ENCODE measurements at places on chromosomes 1 and 21.

DNA sequence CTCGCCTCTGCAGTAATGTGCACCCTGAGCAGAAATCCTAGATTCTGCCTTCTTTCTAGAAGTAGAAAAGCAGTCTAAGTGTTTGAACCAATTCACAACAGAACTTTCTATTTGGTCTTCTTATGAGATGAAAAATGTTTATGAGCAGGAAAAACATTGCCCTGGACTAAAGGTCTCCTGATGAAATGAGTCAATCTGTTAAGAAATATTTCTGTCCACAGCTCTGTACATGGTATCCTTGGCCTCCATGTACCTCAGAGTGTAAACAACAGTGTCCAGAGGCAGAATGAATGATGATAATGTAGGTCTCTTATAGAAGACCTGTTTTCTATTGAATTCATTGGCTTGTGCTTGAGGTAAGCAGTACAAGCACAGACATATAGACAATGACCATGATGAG, 6.2 kb upstream of the APCS start:
- no peak for DNase-seq

DNA sequence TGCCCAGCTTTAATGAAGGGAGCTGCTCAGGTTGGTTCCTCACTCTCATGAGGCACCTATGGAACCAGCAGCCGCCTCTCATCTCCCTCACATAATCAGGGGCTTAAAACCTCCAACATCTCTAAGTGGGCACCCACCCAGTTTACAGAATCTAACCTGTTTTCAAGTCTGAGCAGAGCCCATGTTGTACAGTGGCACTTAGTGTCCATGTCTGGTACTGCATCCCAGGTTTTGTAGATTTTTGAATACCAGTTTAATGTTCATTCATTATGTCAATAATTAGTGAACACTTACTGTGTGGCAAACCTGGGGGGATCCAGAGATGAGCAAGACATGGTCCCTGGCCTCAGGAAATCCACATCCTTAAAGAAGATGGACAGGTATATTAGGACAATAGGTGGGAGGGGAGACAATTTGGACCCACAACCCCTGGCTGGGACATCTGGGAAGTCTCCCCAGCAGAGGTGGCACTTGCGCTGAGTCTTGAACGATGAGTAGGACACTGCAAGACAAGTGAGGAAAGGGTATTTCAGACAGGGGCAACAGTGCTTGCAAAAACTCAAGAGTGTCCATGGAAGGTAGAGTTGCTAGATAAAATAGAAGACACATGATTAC, 83.3 kb downstream of the LACTBL1 start:
- no peak for DNase-seq

- DNase-seq, result no peak
Measured at GRCh38 chr1:207284209-207284897, 37.1 kb upstream of the CD55 start.

DNA sequence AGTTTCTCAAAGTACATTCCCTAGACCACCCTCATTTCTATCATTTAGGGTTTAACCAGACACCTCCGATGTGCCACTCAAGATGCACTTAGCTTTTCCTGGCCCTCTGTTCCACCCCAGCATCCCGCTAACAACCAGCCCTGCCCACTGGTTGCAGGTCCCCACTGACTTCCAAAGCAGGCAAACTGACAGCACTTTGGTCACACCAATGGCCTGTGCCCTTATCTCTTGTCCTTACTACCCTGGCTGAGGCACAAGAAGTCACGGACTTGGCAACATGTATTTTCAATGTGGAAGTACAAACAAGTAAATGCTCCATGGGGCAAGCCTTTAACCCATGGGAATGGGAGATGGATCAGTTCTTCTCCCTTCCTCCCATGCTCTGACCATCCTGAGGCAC, 357.1 kb downstream of the OMA1 start:
- DNase-seq, result no peak

DNA sequence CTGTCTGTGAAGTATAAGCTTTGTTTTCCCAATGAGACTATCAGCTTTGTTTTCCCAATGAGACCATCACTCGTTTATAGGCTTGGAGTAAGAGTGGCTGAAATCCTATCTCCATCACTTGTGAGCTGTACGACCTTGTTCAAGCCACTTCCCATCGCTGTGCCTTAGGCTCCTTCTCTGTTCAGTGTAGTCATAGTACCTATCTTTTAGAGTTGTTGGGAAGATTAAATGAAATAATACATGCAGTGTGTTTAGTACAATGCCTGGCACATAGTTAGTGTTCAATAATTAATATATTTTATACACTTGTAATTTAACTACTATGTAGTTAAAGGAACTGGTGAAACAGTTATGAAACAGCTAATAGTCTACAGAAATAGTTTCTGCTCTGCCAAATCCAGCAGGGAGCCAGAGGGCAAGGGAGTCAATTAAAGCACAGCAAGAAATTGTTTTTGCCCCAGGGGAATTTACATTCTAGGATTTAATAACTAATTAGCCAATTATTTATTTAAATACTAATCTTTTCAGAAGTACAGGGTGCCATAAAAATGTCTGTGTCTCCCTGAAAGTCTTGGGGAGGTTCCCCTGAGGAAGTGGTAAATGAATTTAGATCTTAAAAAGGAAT, 139.3 kb upstream of the HMCN1 start:
- no peak for DNase-seq

GRCh38 chr1:221240690-221241089, 361.4 kb downstream of the HLX start:
- no peak for DNase-seq

DNA sequence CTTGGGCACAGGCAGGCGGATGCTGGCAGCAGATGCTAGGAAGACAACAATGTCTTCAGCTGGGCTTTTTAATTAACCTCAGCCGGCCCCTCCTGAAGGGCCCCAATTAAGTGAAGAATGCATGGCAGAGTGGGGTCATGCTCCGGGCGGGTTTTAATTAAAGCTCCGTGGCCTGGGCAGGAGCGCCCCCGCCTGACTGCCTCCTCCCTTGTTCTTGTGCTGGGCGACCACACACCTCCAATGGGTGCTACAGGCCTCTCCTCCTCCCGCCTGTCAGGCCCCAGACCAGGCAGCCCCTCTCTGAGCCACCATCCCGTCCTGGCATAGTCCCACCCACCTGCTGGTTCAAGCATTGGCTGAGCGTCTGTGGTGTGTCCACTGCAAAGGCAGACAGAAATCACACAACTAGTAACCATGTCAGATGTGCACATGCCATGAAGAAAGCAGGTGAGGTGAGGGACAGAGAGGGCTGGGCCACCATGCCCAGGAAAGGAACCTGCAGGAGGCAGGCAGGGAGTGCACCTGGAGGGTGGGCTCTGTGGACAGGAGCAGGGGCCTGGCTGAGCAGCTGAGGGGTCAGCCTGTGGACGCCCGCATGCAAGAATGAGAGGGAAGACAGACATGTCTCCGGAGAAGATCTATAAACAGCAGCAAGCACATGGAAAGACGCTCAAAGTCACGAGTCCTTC, 8.5 kb upstream of the ARF1 start:
- DNase-seq, result no peak

- no peak for DNase-seq
Measured at GRCh38 chr1:61277121-61277690, 194.8 kb downstream of the NFIA start.

GRCh38 chr1:76274302-76274701, 199.8 kb downstream of the ST6GALNAC3 start:
- no peak for DNase-seq

- no peak for DNase-seq
Measured at GRCh38 chr1:41681331-41682098, 197.0 kb upstream of the EDN2 start.

- no peak for DNase-seq
Measured at GRCh38 chr1:3135073-3135702, 66.2 kb downstream of the PRDM16 start.

- DNase-seq, result no peak
Measured at GRCh38 chr1:85818371-85818770, 110.1 kb upstream of the ZNHIT6 start.

Data from stimulated activated CD4-positive, alpha-beta T cell treated with anti-CD3 and anti-CD28 coated beads, Interleukin-1b, Interleukin-23, amount 100 ng/mL, for 48 hours (primary cell).